ENCODE measurements at places on chromosomes 2 and 18. TPM values are rescaled to one million over a fixed set of nuclear protein-coding genes. Genes with fewer than 3 reads are reported as not detected.
A peak's percentile ranks its signal among the peaks of the same experiment; 100 is the strongest.

DNA sequence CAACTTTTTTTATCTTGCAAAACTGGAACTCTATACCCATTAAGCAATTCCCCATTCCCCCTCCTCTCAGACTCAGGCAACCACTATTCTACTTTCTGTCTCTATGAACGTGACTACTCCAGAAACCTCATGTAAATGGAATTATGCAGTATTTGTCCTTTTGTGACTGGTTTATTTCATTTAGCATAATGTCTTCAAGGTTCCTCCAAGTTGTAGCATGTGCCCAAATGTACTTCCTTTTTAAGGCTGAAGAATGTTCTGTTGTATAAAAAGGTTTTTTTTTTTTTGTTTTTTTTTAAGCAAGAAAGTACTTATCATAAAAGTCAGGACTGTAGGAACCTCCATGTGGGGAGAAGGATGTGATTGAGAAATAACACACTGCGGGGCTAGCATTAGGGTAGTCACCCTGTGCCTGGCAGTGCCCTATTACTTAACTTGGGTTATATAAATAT lies 262.9 kb upstream of the FBXO11 start:
- no peak for DNase-seq

DNA sequence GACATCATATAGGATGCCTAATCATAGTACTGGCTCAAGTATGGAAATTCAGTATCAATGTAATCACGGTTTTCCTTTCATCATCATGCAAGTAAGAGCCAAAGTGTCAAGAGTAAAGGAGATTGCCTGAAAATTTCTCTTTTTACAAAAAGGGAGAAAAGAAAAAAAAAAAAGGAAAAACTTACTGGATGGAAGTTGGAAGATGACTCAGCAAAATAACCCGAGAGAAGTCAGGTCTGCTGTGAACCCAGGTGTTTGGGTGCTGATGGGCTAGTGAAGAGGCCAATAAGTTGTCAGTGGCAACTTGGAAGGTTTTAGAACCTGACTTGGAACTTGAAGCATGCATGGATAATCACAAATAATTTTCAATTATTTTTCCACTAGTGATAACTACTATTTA lies 441.9 kb upstream of the SLC14A2 start:
- DNase-seq: no peak

- peak; percentile 52 for DNase-seq
Measured at GRCh38 chr2:230922951-230923717, 1.9 kb downstream of the GPR55 start.

GRCh38 chr2:102796337-102796736 lies 34.5 kb downstream of the TMEM182 start:
- DNase-seq: no peak

- no peak for DNase-seq
Measured at GRCh38 chr18:57780318-57780705, 22.8 kb downstream of the ATP8B1 start.

The VWA3B gene
- 0.55 TPM for total RNA-seq

The EFR3B gene
- 1.4 TPM for total RNA-seq
